Melanocyte of skin (primary cell): ENCODE measurements at places on chromosomes 2 and 18. TPM values are rescaled to one million over a fixed set of nuclear protein-coding genes. Genes with fewer than 3 reads are reported as not detected.

GYPC gene
- 238 and 301 TPM in 2 replicates for total RNA-seq

ANO7 gene
- 0.34 and 1.1 TPM in 2 replicates for total RNA-seq

ALLC gene
- not detected in 2 replicates for total RNA-seq

GPR17 gene
- under 0.01 and 0.36 TPM in 2 replicates for total RNA-seq

SOWAHC gene
- 8.3 and 16.0 TPM in 2 replicates for total RNA-seq
